ENCODE measurements at places on chromosomes 7 and 10. TPM values are rescaled to one million over a fixed set of nuclear protein-coding genes. Genes with fewer than 3 reads are reported as not detected.
A peak's percentile ranks its signal among the peaks of the same experiment; 100 is the strongest.

The SLC26A3 gene
- total RNA-seq, result not detected

The NEUROG3 gene
- total RNA-seq, result 0.38 TPM

DNA sequence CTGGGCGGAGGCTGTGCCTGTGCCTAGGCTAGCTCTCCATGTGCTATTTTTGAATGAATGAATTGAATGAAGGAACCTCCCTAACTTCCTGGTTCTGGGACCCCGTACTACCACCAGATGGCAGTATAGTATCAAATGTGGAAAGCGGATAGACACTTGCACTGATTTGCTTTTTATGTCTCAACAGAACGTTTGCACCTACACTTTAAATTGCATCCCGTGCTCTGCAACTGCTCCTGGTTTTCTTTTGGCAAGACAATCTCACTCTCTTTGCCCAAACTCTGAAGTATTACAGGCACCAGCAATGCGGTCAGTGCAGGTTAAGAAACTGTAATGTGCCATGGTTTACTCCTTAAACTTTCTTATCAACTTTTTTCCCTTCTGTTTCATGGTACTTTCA lies 6.5 kb downstream of the FZD8 start:
- H3K4me3 ChIP-seq, result no peak overlapping the region
- H3K27me3 ChIP-seq, result peaks cover 36% of the 10 kb centered on the region
- no peaks in the 10 kb centered on the region for H3K36me3 ChIP-seq
- H3K27ac ChIP-seq, result no peak overlapping the region
- DNase-seq, result no peak

GRCh38 chr10:103276896-103277712 lies at the start of gene INA:
TSS of gene INA (plus strand) at chr10:103277138. CDS start at chr10:103277212, 74 bp downstream.
- peak; percentile 15 for DNase-seq
- peaks cover 8% of the 10 kb centered on the region for H3K4me1 ChIP-seq
- H3K36me3 ChIP-seq, result no peaks in the 10 kb centered on the region
- H3K27ac ChIP-seq, result no peak within 1 kb of the TSS
- H3K27me3 ChIP-seq, result peaks cover 62% of the 10 kb centered on the region

The CRYGN gene
- total RNA-seq, result not detected

The BHLHA15 gene
- total RNA-seq, result 0.35 TPM

DNA sequence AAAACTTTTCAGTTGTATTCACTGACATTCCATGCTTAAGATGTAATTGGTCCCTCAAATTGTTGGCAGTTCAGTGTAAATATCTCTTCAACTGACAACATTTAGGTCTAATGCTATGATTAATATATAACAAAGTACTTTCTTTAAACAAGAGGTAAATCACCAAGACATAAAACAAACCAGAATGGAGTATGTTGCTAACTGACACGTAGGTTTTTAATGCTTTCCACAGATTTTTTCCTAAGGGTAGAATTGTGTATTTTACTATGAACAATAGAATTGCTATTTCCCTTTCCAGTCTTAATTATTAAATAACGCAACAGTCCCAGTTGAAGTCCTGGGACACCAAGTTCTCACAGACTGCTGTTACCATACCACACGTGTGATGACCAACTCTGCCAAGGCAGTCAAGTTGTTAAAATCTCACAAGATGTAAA lies 4.1 kb downstream of the JCAD start:
- H3K27me3 ChIP-seq, result peaks cover 45% of the 10 kb centered on the region
- DNase-seq, result no peak
- no peak overlapping the region for H3K27ac ChIP-seq

The NUDT13 gene
- 4.6 TPM for total RNA-seq

GRCh38 chr7:68868978-68869377 lies 729.3 kb upstream of the AUTS2 start:
- no peaks in the 10 kb centered on the region for H3K36me3 ChIP-seq
- H3K27ac ChIP-seq, result no peak overlapping the region
- H3K4me3 ChIP-seq, result no peak overlapping the region
- no peak for DNase-seq
- H3K4me1 ChIP-seq, result no peaks in the 10 kb centered on the region
- no peaks in the 10 kb centered on the region for H3K27me3 ChIP-seq

DNA sequence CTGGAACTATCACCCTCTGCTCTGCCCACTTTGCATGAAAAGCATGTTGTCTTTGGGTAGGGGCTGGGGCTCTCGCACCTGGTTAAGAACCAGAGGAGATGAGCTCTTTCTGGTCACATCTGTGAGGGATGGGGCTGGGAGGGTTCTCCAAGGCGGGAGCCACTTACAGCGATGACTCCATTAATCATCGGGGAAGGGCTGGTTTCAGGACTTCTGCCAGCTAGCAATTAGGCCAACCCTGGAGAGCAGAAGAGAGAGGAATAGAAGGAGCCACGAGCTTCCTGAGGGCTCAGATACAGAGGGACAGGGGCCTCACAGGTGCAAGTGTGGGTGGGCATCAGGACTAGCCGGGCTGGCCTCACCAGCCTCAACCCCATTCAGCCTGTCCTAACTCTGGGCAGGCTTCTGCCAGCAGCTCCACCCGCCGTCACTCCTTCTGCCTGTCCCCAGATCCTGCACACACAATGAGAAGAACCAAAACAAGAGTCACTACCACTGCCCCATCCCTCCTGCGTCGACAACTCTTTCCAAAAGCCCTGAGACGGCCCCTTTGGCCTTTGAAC lies 8.4 kb downstream of the AQP1 start:
- no peaks in the 10 kb centered on the region for H3K27me3 ChIP-seq
- H3K27ac ChIP-seq, result no peak overlapping the region
- DNase-seq, result no peak

The MALSU1 gene
- 42.0 TPM for total RNA-seq

GRCh38 chr7:67550801-67551436 lies 554.3 kb downstream of the TYW1 start:
- no peaks in the 10 kb centered on the region for H3K36me3 ChIP-seq
- no peak overlapping the region for H3K27ac ChIP-seq
- DNase-seq, result no peak
- H3K27me3 ChIP-seq, result no peaks in the 10 kb centered on the region
- H3K4me3 ChIP-seq, result no peak overlapping the region

The NHLRC2 gene
- total RNA-seq, result 40.3 TPM
